ENCODE measurements at places on chromosomes 6 and 20. TPM values are rescaled to one million over a fixed set of nuclear protein-coding genes. Genes with fewer than 3 reads are reported as not detected.
A peak's percentile ranks its signal among the peaks of the same experiment; 100 is the strongest.

- H3K36me3 ChIP-seq: no peaks in the 10 kb centered on the region
- H3K4me1 ChIP-seq: no peaks in the 10 kb centered on the region
- H3K4me3 ChIP-seq: no peak overlapping the region
- H3K27ac ChIP-seq: no peak overlapping the region
Observed at GRCh38 chr6:56934876-56935275, 20.0 kb upstream of the BEND6 start.

DNA sequence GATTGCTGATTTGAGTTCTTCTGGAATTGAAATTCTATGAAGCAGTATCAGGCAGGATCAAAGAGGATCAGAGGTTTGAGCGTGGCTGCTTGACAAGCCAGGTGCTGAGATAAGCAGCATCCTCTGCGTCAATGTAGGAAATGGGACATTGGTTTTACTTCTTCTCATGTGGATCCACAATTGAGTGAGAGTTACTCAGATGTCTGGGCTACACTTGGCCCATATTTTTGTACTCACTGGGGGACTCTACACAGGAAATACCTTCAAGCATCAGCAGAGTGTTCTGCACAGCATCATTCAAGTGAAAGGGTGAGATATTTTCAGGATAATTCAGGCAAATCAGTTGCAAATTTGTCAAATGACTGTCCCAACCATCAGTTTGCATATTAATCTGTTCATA, 613.9 kb upstream of the ARID1B start:
- no peak for DNase-seq
- H3K36me3 ChIP-seq: no peaks in the 10 kb centered on the region
- H3K4me1 ChIP-seq: no peaks in the 10 kb centered on the region
- no peak overlapping the region for H3K4me3 ChIP-seq
- H3K27ac ChIP-seq: no peak overlapping the region

GRCh38 chr6:158815379-158815724, 3.8 kb downstream of the EZR start:
- H3K36me3 ChIP-seq: no peaks in the 10 kb centered on the region
- no peaks in the 10 kb centered on the region for H3K27me3 ChIP-seq
- peak overlapping the region; percentile 97 for H3K4me3 ChIP-seq
- H3K4me1 ChIP-seq: peaks cover 29% of the 10 kb centered on the region

DNA sequence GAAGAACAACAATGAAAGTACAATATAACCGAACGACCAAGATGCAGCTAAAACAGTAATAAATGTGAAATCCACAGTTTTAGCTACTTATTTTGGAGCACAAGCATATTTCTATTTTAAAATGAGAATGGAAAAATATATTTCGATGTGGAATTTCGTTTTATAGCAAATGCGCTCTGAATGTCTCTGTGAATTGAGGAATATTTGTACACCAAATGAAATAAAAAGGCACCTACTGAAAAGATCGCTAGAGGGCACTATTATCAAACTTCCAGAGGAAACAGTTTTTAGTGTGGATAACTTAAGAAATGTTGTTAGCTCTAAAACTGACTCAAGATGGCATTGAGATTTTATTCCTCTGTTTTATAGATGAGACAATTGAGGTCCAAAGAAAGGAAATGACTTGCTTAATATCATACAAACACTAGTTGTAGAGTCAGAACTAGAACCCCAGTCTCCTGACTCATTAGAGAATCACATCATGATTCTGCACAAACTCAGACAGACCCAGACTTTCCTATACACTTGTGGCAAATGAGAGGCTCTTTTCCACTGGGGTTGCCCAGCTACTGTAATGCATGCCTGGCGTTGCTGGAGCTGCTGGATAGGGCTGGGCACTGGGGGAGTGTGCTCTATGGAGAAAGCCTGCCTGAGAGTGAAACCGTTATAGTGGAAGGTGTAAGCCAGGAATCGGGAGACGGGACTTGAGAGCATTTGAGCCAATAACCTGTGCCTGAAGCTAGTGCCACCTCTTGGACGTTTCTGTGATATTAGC, 51.9 kb downstream of the GCLC start:
- no peak overlapping the region for H3K27ac ChIP-seq
- no peaks in the 10 kb centered on the region for H3K4me1 ChIP-seq
- no peaks in the 10 kb centered on the region for H3K36me3 ChIP-seq

GRCh38 chr20:58899512-58899911, 47.0 kb downstream of the GNAS start:
- H3K27ac ChIP-seq: no peak overlapping the region
- H3K4me3 ChIP-seq: no peak overlapping the region
- no peak for DNase-seq

GRCh38 chr20:48732081-48732829, 95.5 kb downstream of the PREX1 start:
- H3K4me1 ChIP-seq: no peaks in the 10 kb centered on the region
- peak; percentile 21 for DNase-seq
- H3K27ac ChIP-seq: no peak overlapping the region
- H3K4me3 ChIP-seq: no peak overlapping the region
- H3K27me3 ChIP-seq: no peaks in the 10 kb centered on the region

DNA sequence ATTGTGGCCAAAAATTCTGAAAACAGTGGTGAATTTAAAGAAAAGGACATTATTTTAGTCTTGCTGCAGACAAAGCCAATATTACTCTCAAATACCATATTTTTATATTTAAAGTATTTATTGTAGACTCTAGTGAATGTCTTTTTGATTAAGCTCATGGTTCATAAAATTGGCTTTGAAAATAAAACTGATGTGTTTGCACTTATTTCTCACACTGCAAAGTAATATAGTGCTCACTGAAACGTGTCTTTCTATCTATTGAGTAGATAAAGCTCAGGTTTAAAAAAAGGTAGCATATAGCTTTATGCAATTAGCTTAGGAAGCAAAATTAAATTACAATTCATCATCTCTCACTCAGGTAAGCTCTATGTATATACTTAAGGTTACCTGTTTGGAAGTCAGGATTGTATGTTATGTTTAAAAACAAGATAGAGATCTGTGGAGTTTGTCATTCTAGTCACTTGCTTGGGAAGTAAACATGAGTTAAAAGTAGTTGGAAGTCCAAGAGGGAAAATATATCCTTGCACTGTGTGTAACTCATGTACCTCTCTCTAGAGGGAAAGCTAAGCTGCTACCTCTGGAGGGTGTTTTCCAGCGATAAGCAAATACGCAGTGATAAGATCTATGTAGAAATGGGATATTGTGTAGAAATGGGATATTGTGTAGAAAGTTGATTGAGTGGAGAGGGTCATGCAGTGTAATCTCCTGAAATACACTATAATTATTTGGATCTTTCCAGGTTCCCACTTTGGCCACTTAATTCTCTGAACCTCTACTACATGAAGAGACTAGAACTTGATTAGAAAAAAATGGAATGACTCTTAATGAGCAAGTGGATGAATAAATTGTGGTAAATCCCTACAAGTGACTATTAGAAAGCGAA, 29.9 kb upstream of the SPTLC3 start:
- no peak overlapping the region for H3K27ac ChIP-seq
- no peak overlapping the region for H3K4me3 ChIP-seq
- no peaks in the 10 kb centered on the region for H3K36me3 ChIP-seq
- H3K4me1 ChIP-seq: no peaks in the 10 kb centered on the region
- no peaks in the 10 kb centered on the region for H3K27me3 ChIP-seq

GRCh38 chr6:145380186-145380585, 355.1 kb downstream of the EPM2A start:
- no peak overlapping the region for H3K27ac ChIP-seq
- H3K27me3 ChIP-seq: no peaks in the 10 kb centered on the region
- no peaks in the 10 kb centered on the region for H3K4me1 ChIP-seq
- no peak overlapping the region for H3K4me3 ChIP-seq
- no peak for DNase-seq
- no peaks in the 10 kb centered on the region for H3K36me3 ChIP-seq

DNA sequence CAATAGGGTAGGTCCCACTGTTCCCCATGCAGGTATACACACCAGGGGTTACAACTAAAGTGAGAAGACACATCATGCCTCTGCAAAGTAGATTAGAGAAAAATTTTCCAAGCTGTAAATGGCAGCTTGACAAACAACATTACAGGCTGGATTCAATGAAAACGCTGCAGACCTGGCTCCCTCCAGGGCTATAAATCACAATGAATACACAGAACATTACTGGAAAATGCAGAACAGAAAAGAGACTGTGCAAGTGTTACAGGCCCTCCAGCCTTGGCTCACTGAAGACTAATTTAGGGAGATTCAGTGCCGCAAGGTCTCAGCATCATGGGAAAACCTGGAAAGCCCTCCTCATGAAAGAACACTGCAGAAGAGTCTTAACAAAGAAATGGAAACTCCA, 207.8 kb downstream of the KHDC1L start:
- no peak overlapping the region for H3K4me3 ChIP-seq
- no peak for DNase-seq
- no peaks in the 10 kb centered on the region for H3K27me3 ChIP-seq
- no peaks in the 10 kb centered on the region for H3K36me3 ChIP-seq
- H3K4me1 ChIP-seq: no peaks in the 10 kb centered on the region
- H3K27ac ChIP-seq: no peak overlapping the region

- no peaks in the 10 kb centered on the region for H3K36me3 ChIP-seq
- H3K4me3 ChIP-seq: no peak overlapping the region
- no peak for DNase-seq
- no peak overlapping the region for H3K27ac ChIP-seq
Observed at GRCh38 chr20:60108397-60108796, 150.2 kb downstream of the CDH26 start.

- H3K27ac ChIP-seq: no peak overlapping the region
- H3K36me3 ChIP-seq: no peaks in the 10 kb centered on the region
- no peaks in the 10 kb centered on the region for H3K4me1 ChIP-seq
Observed at GRCh38 chr6:148944608-148945007, 197.8 kb downstream of the UST start.

- no peak for DNase-seq
- H3K27me3 ChIP-seq: no peaks in the 10 kb centered on the region
Observed at GRCh38 chr20:4665591-4665990, 56.1 kb upstream of the PRND start.

DNA sequence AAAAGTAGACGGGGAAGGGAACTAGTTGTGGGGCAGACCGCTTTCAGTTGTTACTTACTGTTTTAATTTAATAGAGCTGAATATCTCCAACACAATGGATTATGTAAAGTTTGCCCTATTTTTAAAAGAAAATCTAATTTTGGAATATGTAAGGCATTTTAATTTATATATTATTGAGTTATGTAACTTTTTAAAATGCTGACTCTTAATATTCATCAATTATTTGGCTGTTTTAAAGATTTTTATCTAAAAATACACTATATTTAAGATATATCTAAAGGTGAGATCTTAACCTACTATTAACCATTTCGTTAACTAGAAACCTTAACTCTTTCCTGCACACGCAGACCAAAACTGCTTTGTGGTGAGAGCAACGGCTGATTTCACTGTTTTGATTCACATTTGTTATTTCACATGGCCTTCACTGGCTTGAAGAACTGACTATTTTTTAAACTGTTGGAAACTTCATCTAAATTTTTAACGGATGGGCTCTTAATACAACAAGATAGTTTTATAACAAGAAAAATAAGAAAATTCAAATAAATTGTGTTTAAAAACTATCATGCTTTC, 87.9 kb downstream of the HUS1B start:
- H3K27me3 ChIP-seq: no peaks in the 10 kb centered on the region
- H3K4me3 ChIP-seq: no peak overlapping the region
- H3K36me3 ChIP-seq: no peaks in the 10 kb centered on the region

HLA-DPA1 gene
- total RNA-seq: 69.5 TPM

SH3BGRL2 gene
- 26.8 TPM for total RNA-seq

FAM209B gene
- 7.6 TPM for total RNA-seq

CTSA gene
- 215 TPM for total RNA-seq

BEND6 gene
- 0.32 TPM for total RNA-seq

EYA4 gene
- 7.3 TPM for total RNA-seq

DYNLT1 gene
- total RNA-seq: 138 TPM

PKIB gene
- total RNA-seq: 12.8 TPM

SLC32A1 gene
- total RNA-seq: not detected

SPATS1 gene
- 2.0 TPM for total RNA-seq

UNC5CL gene
- 0.46 TPM for total RNA-seq

DYNLT2 gene
- 7.2 TPM for total RNA-seq

ID4 gene
- 63.6 TPM for total RNA-seq
